ENCODE measurements at places on chromosomes 3 and 15.

GRCh38 chr3:113133140-113133539, 78.2 kb upstream of the BOC start:
- DNase-seq = no peak

- no peak for DNase-seq
Observed at GRCh38 chr3:52463416-52463815, 8.0 kb downstream of the NISCH start.

DNA sequence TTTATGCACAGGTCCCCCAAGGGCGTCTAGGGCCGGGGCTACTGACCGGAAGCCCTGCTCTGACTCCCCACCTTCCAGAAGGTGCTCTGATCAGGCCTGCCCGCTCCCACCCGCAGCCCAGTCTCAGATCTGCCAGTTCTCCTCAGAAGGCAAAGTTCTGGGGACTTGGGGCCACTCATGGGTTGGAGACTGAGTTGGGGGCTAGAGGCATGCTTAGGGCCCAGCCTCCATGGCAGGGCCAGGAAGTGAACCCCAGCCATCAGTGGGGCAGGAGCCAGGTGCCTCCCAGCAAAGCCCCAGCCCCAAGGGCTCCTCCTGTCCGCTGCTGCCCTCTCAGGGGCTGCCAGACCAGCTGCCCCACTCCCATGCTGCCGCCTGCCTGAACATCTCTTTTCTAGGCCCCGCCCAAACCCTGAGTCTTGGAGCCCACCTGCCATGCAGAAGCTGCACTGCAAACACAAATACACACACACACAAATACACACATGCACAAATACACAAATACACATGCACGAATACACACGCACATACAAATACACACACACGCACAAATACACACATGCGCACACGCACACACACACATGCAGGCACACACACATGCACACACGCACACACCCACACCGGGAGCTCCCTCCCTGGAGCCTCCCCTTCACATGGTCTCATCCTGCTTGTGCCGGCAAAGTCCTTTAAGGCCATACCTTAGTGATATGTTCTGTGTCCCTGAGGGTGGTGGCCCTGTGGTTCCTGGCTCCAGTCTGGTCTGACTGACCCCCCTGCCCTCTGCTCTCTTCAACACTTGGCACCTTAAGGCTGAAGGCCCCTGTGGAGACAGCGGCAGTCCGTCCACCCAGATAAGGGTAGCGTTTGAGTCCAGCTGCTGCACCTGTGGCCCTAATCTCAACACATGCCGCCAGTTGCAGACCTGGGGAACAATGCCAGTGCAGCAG, 59.2 kb upstream of the KLF13 start:
- no peak for DNase-seq

GRCh38 chr3:157502916-157503595, at the start of gene VEPH1:
VEPH1 (minus strand) TSS chr3:157503416; CDS start chr3:157495349, 8,067 bp downstream.
- no peak for DNase-seq

GRCh38 chr15:32886459-32886858, 168.7 kb downstream of the GREM1 start:
- DNase-seq = no peak

- no peak for DNase-seq
Observed at GRCh38 chr3:64380546-64380945, 155.3 kb upstream of the PRICKLE2 start.

DNA sequence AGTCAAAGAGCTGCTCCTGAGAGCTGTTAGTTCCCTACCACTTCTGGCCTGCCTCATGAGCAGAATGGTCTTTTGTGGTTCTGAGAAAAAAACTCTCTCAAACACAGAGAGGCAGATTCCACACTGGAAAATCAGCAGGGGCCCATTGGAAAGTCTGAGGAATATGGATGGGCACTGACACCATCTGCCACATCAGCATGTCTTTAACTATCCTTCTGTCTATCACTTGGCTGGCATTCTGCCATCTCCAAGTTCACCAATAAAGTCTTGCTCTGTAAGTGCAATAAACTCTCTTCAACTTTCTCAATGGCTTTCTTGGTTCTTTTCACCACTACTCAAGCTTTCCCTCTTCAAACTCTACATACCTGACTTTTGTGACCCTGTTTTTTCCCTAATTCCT, 101.3 kb upstream of the GALNT15 start:
- DNase-seq = no peak

DNA sequence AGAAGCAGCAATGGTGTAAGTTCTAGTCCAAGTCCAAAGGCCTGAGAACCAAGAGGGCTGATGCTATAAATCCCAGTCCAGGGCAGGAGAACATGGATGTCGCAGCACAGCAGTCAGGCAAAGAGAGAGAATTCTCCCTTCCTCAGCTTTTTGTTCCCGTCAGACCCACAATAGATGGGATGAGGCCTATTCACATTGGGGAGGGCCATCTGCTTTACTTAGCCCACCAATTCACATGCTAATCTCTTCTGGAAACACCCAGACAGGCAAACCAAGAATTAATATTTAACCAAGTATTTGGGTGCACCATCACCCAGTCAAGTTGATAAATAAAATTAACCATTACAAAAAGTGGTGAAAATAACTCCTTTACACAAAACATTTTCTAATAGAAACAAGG, 511.7 kb upstream of the UBE2E2 start:
- DNase-seq = no peak

DNA sequence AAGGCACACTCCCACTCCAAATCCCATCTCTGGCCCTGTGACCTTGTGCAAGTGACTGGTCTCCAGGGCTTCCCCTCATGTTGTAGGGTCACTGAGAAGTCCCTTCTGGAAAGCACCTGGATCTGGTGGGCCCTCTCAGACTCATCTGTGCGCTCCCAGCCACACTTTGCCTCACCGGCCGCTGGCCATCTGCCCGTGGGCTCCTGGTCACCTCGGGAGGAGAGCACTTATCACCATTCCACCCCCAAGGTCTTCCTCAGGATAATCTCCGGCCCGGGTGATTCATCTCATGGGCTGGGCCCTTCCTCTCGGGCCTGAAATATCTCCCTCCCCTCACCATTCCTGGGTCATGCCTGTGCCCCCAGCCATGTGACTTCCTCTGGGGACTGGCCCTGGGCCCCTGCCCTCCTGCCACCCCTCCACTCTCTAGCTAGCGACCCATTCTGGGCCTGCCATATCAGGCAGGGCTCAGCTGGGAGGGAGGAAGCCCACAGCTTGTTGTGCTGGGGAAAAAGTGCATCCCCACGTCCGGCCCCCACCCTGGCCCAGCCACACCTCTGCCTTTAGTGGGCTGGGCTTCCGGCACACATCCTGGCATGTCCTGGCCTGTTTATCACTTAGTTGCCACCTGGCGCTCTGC, 10.6 kb upstream of the WNT7A start:
- DNase-seq = no peak

DNA sequence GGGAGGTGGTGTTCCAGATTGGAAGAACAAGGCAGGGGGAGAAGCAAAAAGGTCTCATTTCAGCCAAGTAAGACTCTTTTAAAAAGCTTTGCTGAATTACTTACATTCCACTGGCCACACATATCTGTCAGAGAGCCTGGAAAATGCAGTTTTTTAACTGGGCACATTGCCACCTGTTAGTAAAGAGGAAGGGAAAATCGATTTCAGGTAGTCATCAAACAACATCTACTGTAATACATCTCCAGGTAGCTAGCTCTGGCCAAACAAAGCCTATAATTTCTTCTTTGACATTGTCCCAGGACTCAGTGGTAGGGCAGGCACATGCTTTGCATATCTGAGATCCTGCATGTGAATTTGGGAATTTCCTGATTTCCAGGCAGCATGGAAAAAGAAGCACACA, 480.7 kb upstream of the SUCLG2 start:
- no peak for DNase-seq

GRCh38 chr3:79362571-79363270, 405.1 kb downstream of the ROBO1 start:
- no peak for DNase-seq

DNA sequence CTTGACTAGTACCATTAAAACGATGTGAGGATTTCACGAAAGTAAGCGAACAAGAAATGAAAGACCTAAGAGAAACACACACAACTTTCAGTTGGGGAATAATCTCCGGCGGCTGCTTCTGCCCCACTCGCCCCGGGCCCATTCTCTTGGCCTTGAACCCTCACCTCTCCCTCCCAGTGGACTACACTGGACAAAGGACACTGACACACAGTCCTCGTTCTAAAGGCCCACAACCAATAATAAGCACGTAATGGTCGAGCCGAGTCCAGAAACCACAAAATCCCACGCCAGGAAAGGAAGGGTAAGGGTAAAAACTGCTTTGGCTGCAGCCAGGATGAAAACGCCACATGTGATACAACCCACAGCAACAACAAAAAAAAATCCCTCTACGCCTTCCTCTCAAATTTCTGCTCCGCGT, 469 bp downstream of the ZNF770 start:
- DNase-seq = no peak

DNA sequence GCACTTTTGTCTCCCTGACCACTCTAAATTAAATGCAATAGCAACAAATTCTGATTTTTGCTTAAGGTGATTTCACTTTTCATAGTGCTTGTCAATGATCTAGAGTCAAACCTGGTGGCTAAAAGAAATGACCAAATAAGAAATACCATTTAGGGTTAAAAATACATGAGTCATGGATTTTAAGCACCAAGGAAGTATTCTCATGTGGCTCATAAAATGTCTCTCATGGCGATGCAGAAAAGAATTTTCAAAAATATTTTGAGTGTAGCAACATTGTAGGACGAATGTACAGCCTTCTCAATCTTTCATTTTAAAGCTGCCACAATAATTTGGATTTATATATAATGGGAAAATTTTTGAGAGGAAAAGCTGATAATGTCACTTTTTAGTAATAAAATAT, 193.6 kb downstream of the EPHA3 start:
- DNase-seq = no peak

DNA sequence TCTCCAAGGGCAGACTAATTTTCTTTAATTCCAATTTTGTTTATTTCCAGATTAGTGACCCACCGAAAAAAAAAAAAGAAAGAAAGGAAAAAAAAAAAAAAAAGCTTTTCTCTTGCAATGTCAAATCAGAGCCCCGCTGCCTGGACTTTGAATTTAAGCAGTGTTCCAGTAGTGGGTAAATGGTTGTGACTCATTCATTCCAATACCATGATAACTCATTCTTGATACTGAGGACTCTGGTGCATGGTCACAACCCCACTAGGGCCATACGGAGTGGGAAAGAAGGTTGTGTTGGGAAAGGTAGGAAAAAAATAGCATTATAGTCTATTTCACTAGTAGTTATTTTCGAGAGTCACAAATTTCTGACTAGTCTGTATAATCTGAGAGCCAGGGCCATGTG, 59.1 kb upstream of the COL8A1 start:
- DNase-seq = no peak

- no peak for DNase-seq
Observed at GRCh38 chr3:172140499-172141391, 101.4 kb downstream of the FNDC3B start.

DNA sequence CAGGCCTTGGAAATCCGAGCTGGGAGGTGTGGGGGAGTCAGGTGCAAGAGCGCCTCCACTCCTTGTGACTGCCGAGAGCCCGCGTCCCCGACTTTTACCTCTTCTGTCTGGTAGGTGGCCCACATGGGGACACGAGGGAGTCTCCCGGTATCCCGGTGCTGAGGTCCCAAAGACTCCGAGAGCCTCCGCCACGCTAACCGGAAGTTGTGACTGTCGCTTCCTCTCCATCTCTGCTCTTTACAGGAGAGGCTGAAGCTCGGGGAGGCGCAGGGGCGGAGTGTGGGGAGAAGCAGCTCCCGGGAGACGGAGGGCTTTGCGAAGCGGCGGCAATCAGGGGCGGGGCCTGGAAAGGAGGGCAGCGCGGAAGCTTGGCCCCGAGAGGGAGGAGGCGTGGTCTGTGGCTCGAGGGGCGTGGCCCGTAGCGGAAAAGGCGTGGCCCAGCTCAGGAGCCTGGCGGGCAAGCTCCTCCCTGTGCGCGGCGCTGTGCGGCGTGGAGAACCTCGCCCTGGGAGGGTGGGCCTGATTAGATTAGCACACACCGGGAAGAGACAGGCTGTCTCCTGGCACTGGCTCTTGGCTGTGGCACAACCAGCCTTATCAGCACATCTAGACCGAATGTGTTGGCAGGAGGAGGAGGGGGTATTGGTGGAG, 143.9 kb downstream of the GABRB3 start:
- no peak for DNase-seq

GRCh38 chr3:194189243-194189791, 53.4 kb downstream of the HES1 start:
- no peak for DNase-seq

DNA sequence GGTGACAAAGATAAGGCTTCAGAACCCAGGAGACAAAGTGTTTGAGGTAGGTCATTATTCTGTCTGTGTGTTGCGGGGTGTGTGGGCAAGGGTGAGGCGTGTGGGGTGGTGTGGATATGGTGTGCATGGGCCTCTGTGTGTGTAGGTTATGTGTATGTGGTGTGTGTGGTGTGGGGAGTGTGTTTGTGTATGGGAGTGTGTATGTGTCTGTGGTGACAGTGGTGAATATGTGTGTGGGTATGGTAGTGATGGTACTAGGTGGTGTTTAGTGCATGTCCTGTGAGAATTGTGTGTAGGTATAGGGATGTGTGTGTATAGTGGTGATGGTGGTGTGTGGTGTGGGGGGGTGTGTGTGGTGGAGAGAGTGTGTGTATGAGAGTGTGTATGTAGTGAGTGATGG, 16.2 kb upstream of the ETV5 start:
- DNase-seq = no peak

GRCh38 chr3:37493485-37494080, 319.2 kb upstream of the LRRFIP2 start:
- DNase-seq = no peak

DNA sequence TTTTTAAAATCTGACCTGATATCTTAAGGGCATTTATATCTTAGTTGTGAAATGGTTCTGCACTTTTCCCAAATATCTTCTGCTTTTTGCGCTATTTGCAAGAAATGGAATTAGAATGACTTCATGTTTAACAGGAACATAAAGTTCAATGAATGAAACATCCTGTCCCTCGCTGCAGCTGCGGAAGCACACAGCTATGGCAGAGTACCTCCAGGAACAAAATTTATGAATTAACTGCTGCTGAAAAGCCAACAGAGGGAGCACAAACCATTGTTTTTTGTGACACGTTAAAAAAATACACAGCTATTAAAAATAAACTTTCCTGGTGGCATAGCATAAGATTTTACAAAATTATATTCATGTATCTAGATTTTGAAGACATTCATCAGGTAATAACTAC, 404.4 kb upstream of the MDFIC2 start:
- DNase-seq = no peak

DNA sequence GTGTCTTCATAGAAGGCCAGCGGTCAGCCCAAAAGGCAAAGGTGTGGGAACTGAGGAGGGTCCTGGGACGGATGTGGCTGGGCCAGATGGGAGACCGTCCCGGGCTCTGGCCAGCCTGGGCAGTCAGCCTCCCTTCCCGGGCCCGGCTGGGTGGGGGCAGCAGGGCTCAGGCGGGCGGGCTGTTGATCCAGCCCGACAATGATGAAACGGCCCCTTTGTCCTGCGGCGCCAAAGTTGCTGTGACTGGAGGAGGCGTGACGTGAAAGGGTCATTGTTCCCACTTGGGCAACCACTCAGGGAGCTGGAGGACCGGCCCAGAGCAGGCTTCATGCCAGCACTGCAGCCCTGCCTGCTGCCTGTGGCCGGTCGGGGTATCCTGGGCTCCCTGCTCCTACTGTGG, 16.5 kb downstream of the DUSP7 start:
- no peak for DNase-seq

Measured in T-helper 1 cell (primary cell).